ENCODE measurements at places on chromosomes 6 and 20. TPM values are rescaled to one million over a fixed set of nuclear protein-coding genes. Genes with fewer than 3 reads are reported as not detected.

The GPLD1 gene
- not detected for polyA plus RNA-seq

DNA sequence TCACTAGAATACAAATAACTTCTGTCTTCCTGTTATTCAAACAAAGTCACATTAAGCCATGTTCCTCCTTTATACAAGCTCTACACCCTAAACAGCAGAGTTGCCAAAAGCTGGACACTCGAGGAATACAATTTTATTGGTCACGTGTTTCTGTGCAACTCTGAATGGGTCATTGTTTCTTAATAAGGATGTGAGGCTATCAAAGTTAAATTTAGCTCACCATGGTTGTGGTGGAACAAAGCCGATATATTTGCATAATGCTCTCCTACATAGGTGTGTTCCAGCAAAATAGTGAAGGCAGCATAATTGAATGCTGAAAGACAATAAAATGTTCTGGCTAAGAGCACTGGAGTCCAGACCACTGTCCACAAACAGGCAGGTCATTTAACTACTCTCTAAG is 36.9 kb upstream of the CD2AP start:
- no peak for DNase-seq
- no peaks in the 10 kb centered on the region for H3K27me3 ChIP-seq
- no peak overlapping the region for H3K27ac ChIP-seq
- H3K4me3 ChIP-seq, result no peak overlapping the region
- no peaks in the 10 kb centered on the region for H3K4me1 ChIP-seq
- no peaks in the 10 kb centered on the region for H3K36me3 ChIP-seq

The BPIFB4 gene
- polyA plus RNA-seq, result not detected

The IRF4 gene
- polyA plus RNA-seq, result 2.7 TPM

DNA sequence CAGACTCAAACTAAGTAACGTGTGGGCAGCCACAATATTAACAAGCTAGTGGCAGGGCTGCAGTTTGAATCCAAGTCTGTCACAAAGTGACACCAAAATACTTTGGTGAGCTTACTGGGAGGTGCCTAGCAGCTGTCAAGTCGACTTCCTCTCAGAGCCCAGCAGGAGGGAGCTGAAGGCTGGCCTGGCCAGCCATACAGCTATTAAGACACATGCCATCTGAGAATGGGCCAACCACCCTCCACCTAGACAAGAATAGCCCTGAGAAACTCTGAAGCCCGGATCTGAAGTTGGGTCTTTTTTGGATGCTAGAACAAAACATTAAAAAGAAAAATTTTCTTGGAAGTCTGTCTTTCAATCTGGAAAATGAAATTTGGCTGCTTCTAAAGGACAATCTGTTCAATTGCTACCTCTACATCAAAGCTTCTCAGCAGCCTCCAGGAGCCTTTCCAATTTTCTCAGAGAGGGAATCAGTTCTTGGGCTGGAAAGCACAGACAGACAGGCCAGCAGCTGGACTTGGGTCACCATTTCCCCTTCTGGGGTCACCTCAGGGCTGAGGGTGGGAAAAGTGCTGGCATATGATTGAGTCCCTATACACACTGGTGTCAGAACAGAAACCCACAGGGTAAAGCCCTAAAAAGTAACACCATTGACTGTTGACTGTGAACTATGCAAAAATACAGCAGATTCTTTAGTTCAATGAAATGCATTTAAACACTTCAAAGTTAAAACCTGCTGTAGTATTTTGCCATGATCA is 42.9 kb downstream of the UQCC1 start:
- H3K27ac ChIP-seq, result no peak overlapping the region
- H3K4me1 ChIP-seq, result no peaks in the 10 kb centered on the region
- peaks cover 19% of the 10 kb centered on the region for H3K36me3 ChIP-seq
- H3K4me3 ChIP-seq, result no peak overlapping the region
- DNase-seq, result no peak
- no peaks in the 10 kb centered on the region for H3K27me3 ChIP-seq

DNA sequence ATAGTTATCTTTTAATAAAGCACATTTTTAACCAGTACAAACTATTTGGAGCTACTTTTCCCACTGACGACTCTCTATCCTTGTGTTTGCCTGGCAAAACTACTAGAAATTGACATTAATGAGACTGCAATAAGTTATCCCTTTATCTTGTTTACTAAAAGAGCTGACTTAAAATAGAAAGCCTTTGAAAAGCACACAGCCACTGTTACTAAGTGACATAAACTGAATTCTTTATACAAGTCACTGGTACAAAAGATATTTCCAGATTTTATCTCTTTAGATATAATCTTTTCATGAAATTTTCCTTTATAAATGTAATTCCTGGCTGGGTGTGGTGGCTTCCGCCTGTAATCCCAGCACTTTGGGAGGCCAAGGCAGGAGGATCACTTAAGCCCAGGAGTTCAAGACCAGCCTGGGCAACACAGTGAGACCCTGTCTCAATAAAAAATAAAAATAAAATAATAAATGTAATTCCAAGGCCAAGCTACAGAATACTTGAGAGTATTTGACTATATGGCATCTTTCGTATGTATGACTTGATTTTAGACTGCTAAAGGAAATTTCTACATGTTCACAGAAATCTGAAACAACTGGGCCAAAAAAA is 9.5 kb downstream of the MBOAT1 start:
- no peak overlapping the region for H3K4me3 ChIP-seq
- H3K27me3 ChIP-seq, result no peaks in the 10 kb centered on the region
- H3K36me3 ChIP-seq, result no peaks in the 10 kb centered on the region
- no peak for DNase-seq
- H3K27ac ChIP-seq, result no peak overlapping the region

The CFB gene
- not detected for polyA plus RNA-seq

Measured in CD4-positive, alpha-beta memory T cell (primary cell).